ENCODE measurements at places on chromosomes 5 and 9.

GRCh38 chr9:14437354-14438231, 123.7 kb upstream of the NFIB start:
- no peak for DNase-seq

DNA sequence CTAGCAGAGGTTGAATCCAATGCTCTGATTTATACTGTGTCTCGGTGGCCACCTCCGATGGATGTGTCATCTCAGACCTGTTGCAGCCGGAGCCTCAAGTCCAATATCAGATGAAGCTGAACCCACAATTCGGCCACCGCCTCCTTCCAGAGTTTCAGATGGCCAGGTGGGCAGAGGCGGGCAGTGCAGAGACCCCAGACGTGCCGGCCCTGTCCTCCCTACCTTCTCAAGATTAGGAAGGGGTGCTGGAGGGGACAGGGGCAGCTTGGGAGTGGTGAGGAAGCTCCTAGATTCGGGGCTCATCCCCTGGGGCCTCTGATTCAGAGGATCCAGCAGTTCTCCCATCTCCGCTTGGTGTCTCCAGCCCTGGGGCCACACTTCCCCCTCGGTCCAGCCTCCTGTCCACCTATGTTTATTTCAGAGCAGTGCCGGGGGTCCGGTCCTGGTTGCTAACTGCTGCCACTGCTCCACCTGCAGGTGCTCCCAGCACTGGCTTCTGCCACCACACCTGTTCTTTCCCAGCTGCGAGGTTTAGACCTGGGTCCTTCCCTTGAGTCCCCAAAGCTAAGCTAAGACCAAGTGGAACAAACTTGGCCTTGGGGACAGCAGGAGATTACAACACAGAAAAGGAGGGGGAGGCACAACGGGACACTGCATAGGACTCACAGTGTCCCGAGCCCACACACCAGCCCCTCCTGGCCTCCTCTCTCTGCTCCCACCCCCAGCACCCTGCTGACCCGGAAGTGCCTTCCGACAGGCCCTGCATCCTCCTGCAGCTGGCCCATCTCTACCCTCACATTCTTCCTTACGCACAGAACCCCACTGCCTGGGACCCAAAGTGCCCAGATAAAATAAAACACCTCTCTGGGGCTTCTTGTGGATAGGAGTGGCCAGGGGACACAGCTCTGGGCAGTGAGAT, 81.6 kb downstream of the NTNG2 start:
- DNase-seq, result no peak

DNA sequence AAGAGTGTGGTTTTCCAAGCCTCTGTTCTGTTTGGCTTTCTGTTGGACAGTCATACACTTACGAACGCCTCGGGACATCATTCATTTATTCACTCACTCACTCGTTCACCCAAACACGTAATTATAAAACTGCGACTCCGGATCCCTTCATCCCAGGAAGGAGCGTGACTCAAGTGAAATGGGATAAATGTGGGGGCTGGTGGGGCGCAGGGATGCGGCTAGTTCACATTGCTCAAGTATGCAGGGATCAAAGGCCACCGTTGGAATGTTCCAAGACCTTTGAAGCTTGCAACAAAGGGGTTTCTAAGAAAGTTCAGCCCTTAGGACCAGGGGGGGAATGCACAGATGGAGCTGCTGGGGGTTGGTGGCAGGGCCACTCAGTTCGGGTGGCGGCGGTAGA, 64.2 kb downstream of the CFAP77 start:
- no peak for DNase-seq

- no peak for DNase-seq
Measured at GRCh38 chr9:111744363-111744762, 50.4 kb downstream of the SHOC1 start.

- no peak for DNase-seq
Measured at GRCh38 chr9:99008203-99008602, 64.5 kb downstream of the COL15A1 start.

DNA sequence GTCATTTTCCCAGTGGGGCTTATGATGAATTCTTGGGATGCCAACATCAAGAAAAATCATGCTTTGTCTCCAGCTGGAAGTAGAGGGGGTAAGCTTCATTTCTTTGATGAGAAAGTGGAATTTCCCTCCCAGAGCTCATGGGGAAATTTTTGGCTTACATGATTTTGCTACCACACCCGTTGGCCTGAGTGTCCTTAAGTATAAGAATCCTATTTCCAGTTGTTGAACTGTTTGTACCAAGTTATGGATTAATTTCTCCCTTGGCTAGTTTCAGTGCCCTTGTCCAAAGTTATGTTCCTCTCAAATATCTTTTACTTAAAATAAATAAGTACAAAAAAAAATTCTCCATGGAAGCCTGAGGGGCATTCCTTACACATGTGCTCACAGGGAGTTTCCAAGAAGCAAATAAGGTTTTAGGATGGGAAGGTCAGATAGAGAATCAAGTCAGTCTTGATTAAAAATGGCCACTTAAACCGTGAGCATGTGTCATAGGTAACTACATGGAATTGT, 82.3 kb downstream of the PTCD2 start:
- DNase-seq, result no peak

DNA sequence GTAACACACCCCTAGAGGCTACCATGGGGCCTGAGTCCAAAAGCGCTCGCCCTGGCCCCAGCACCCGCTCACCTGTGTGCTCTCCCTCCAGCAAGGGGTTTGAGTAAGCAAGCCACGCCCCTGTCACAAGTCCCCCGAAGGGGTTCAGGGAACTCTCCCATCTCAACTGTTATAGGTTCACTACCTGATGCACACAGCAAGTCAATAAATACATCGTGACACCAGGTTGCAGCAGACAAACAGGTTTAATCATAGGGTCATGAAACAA, 8.4 kb upstream of the CREBRF start:
- DNase-seq, result no peak

GRCh38 chr5:112737070-112737462, 619 bp upstream of the APC start:
- no peak for DNase-seq

GRCh38 chr5:171644536-171644935, 141.1 kb upstream of the SMIM23 start:
- no peak for DNase-seq

DNA sequence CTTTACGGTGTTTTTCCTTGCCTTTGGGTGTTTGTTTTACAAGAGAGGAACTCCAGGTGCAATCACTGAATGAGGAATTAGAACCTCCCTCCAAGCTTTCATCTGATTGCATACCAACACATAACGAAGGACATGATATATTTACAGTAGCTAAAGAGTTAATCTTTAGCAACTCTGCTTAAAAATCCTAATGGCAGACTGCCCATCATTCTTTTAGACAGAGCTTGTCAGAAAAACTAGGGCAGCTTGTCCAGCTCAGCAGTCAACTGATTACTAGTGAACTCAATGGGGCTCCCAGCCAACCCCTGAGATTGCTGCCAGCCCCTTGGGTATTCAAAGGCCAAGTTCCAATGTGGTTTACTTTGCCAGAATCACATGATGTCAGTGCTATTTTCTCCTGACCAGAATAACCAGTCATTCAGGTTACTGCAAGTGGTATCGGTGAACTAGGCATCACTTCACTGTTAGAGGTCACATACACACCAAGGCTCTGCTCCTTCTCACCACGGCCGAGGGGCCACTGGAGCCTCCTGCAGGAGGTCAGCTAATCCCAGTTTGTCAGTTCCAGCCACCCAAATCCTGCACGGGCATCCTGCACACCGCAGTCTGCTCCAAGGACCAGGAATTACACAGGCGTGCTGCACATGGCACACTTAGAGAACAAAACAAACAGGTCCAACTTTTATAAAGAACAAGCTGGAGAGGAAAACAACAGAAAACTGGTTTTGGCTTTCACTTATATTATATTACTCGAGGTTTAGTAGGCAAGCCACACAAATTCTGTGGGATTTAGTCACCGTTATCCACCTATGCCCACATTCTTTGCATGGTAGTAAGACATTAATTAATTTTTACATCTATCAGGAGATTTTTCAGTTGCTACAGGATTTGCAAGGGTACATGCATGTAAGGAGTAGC, 62.5 kb downstream of the NFIB start:
- DNase-seq, result no peak

GRCh38 chr5:112630246-112631009, 107.3 kb upstream of the APC start:
- DNase-seq, result no peak

DNA sequence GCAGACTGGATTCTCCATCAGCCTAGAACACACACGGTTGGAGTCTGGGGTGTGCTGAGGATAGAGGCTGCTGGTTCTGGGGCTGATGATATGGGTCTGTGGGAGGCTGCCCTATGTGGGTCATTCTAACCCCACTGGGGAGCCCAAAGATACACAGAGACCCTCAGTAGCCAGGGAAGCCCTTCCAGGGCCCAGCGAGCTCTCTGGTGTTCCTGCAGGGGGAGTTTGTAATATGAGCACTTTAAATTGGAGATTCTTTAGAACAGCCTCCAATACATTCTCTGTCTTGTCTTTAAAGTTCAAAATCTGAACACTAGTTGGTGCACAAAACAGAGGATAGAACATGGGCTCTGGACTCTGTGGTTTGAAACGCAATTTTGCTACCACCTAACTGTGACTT, 2.4 kb downstream of the ACTL7A start:
- DNase-seq, result no peak

DNA sequence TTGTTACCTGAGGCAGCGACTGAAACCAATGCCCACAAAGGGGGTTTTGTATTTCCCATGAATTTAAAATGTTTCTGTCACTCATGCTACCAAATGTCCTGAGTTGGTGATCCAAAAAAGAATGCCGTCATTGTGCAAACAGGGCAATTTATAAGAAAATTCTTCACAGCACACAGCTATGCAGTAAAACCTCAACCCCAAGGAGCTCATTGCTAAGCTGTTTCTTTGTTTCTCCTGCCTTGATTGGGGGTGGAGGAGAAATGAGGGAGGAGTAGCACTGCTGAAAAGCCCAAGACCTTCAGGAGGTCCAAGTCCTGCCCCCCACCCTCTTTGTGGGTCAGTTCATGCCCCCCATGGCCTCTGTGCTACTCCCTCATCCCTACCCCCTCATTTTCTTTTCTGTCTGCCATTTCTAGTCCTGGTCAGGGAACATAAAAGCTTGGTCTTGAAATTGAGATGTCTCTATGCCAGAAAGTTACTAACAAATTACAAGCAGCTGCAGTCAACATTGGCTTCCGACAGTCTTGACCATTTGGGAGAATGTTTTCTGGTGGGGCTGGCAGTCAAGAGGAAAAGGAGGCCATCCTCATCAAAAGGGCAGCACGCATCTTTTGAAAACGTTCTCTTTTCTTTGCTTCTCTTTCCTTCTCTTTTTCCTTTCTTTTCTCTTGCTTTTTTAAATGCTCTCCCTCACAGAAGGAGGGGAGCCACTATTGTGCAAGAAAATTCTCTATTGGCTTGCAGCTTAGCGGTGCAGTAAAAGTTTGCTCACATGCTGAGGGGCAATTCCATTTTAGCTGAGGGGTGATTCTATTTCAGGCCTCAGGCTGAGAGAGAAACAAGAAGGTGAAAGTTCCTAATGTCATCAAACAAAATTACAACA, 133.3 kb downstream of the GCNT1 start:
- no peak for DNase-seq

GRCh38 chr5:67297802-67298532, 101.4 kb upstream of the CD180 start:
- no peak for DNase-seq

- peak; percentile 80 for DNase-seq
Measured at GRCh38 chr5:73311291-73312110, 137.1 kb downstream of the FOXD1 start.

GRCh38 chr9:127664678-127665507, 41.9 kb upstream of the CFAP157 start:
- DNase-seq, result no peak

- no peak for DNase-seq
Measured at GRCh38 chr5:14231156-14231555, 88.0 kb downstream of the TRIO start.

DNA sequence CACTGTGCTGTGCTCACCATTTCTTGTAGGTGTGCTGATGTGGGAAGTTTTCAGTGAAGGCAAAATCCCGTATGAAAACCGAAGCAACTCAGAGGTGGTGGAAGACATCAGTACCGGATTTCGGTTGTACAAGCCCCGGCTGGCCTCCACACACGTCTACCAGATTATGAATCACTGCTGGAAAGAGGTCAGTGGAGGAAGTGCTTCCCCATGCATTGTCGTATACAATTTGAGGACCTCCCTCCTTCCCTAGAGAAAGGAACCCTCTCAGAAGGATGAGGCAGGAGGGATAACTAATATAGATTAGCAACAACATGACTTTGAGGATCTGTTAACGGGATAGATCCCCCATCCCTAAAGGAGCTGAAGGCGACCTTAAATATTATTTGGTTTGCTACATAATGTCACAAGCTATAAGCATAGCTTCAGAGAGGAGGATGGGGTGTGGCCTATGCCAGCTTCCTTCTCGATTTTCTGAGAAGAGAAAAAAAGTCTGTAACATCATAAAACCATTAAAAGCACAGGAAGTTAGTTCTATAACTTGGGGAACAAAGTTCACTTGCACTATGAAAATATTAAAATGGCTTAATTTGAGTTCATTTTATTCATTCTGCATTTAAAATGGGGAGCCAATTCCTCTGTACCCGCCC, 17.0 kb upstream of the CYFIP2 start:
- DNase-seq, result no peak

DNA sequence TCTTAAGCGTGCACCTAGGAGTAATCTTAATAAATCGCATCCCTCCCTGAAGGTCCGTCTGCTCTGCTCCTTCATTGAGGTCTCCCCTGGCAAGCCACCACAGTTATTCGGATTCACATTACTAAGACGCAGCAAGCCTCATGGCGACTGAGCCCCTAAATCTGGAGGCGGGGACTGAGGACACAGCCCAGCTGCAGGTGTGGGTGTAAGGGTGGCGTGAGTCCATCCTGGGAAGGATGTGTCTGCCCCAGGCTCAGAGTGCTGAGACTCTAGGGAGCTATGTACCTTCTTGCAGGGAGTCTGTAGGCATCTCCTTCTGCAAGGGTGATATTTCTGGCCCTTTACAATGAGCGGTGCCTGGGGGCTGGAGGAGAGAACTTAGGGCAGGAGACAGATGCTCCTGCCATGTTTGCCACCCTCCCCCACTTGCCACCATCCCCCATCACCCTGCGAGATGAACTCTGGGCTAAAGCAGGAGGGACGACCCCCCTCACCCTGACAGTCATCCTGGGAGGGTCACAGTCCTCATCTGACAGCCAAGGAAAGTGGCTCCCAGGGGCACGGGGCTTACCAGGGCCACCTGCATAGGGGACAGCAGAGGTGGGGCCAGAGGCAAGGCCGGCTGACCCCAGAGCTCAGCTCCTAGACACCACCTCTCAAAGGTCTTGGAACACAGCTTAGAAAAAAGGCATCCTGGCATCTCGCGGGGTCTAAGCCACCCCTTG, 76.4 kb upstream of the FCN1 start:
- no peak for DNase-seq
